ENCODE measurements at places on chromosomes 12 and 14.
A peak's percentile ranks its signal among the peaks of the same experiment; 100 is the strongest.

DNA sequence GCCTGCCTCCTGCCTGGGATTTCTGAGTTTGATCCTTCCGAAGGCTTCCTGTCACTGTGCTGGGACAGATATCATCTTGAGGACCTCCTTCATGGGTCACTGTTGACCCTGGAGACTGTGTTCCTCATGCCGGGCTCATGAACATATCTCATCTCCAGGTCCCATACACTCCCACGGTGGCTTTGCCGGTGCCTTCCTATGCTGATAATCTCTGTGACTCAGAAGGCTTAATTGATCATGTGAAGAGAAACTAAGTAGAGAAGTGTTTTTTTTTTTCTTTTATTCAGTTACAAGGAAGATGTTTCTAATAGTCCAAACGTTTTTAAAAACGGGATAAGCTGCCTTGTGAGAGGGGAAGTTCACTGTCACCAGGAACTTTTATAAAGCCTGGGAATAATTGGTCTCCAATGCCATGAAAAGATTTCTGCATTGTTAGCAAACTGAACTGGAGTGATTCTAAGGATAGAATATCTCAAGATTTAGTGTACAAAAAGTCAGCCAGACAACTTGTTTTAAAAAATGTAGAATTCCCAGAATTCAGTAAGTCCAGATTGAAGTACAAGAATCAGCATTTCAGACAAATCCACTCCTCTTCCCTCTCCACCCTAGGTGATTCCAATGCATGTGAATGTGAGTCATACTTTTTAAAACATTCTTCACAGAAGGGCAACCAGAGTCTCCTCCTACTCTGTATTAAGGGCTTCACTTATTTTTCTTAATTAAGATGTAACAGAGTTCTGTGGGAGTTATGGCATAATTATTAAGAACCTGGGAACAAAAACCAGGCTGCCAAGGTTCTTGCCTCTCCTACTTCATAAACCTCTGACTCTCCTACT lies 139.8 kb upstream of the LGR5 start:
- no peak for DNase-seq

GRCh38 chr12:26843311-26843710 lies 10.3 kb upstream of the ITPR2 start:
- no peak for DNase-seq

DNA sequence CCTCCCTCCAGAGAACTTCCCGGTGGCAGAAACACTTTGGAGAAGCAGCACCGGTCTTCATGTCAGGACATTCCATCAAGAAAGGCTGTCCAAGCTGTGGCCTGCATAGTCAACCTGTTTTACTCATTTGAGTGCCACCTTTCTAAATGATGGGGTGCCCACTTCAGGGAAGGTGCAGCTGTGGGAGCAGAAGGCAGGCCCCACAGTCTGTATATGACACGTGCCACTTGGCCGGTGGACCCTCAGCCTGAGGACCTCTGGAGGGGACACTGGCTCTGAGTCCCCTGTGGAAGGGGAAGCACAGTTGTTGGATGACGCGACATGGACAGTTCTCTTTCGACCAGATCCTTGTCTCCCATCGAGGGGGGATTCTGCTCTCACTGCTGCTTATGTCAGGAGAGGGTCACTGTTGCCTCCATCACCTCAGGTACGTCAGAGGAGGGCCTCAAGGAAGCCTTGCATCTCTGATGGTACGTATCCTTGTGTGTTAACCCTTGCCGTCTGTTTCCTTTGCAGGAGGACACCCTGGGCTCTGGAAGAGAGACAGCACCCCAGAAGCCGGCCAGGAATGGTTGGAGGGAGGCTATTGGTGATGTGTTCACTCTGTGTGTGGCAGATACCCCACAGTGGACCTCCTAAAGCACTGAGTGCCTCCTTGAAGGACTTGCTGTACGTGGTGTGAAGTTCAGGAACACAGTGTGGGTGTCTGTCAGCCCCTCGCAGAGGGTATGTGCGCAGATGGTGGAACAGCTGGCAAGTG lies 132.1 kb upstream of the RTL1 start:
- no peak for DNase-seq

GRCh38 chr14:26138764-26139445 lies 458.9 kb downstream of the NOVA1 start:
- DNase-seq: no peak

DNA sequence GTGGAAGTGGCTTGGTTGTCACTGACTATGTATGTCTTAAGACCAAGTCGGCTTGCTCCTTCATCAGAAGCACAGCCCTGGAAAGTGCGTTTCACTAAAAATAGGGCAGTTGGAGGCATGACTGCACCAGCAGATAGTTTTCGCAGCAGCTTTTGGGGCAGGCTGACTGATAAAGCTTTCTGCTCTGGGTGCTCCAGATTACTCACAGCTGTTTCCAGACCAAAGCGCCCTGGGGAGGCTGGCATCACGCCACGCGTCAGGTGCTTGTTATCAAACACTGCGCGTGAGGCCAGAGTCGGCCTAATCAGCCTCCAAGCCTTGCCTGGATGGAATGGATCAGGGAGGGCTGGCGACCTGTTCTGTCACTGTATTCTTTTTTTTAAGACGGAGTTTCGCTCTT lies 13.3 kb upstream of the LRRC10 start:
- DNase-seq: no peak

DNA sequence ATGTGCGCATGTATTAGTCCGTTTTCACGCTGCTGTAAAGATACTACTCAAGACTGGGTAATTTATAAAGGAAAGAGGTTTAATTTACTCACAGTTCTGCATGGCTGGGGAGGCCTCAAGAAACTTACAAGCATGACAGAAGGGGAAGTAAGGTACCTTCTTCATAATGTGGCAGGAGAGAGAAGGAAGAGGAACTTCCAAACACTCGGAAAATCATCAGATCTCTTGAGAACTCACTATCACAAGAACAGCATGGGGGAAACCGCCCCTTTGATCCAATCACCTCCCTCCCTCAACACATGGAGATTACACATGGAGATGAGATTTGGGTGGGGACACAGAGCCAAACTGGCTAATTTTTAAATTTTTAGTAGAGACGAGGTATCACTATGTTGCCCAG lies 41.8 kb upstream of the SNX6 start:
- DNase-seq: no peak

GRCh38 chr14:51248016-51248987 lies 8.3 kb downstream of the TMX1 start:
- peak; percentile 40 for DNase-seq

- no peak for DNase-seq
Observed at GRCh38 chr12:56450241-56450640, 1.0 kb upstream of the TIMELESS start.

DNA sequence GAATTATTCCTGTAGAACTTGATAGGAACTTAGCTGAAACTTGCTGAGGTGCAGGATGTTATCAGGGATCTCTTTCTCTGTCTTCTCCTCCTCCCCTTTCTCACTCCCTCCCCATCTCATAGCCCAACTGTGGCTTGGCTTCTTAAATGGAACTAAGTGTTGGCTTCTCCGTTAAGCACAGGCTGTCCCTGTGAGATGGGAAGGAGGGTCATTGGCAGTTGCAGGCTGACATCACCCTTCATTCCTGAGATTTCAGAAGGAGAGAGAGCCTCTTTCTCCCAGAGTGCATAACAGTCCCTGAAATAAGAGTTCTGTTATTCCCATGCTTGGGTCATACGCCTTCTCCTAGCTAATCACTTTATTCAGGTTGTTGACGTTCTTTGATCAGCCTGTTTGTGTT lies 162.0 kb downstream of the UNC79 start:
- DNase-seq: no peak

GRCh38 chr12:89450907-89451306 lies 73.7 kb downstream of the GALNT4 start:
- no peak for DNase-seq

GRCh38 chr12:45743247-45743646 lies 13.7 kb downstream of the ARID2 start:
- DNase-seq: no peak

- DNase-seq: no peak
Observed at GRCh38 chr12:54585243-54585642, 3.2 kb downstream of the PPP1R1A start.

DNA sequence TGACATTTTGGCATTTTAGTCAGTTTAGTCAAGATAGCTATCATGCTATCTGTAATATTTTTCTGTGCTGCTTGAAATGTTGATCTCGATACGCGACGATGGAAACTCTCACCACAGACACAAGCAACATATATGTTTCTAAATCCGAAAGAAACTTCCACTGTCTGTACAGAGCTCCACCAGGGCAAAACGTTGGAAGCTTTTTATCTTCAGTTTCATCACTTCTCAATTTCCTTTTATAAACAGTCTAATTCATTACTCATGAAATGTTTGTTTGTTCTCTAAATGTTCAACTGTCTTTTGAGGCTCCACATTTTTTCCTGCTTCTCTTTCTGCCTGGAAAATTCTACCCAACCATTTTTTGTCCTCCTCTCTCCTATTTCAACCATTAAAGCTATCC lies 737.6 kb downstream of the SLC16A7 start:
- no peak for DNase-seq

- no peak for DNase-seq
Observed at GRCh38 chr14:76986231-76986565, 42.3 kb downstream of the IRF2BPL start.

- no peak for DNase-seq
Observed at GRCh38 chr12:105451211-105451610, 120.7 kb downstream of the C12orf75 start.

GRCh38 chr14:75139185-75139584 lies 12.3 kb upstream of the NEK9 start:
- no peak for DNase-seq

DNA sequence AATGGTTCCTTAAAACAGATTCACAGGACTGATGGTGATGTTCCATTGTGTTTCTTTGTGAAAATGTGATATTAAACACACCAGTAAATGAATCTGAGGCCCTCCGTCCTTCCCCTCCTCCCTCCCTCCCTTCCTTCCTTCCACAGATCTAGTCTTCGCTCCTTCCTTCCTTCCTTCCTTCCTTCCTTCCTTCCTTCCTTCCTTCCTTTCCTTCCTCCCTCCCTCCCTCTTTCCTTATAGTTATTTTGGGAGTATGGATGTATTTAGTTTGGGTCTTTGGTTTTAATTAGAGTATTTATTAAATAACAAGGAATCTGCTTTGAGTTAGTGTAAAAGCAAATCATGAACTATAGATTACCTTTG lies 410.8 kb downstream of the PCNX1 start:
- no peak for DNase-seq

All from GM12865 (cell line).